ENCODE measurements at places on chromosomes 12 and 14.

- no peaks in the 10 kb centered on the region for H3K27me3 ChIP-seq
- no peak for DNase-seq
- H3K27ac ChIP-seq = no peak overlapping the region
- no peaks in the 10 kb centered on the region for H3K4me1 ChIP-seq
- H3K36me3 ChIP-seq = no peaks in the 10 kb centered on the region
Observed at GRCh38 chr12:43238281-43238680, 313.7 kb downstream of the ADAMTS20 start.

GRCh38 chr12:82857276-82857675 is 170.6 kb downstream of the TMTC2 start:
- H3K27ac ChIP-seq = no peak overlapping the region
- no peak for DNase-seq
- H3K36me3 ChIP-seq = no peaks in the 10 kb centered on the region
- peaks cover 10% of the 10 kb centered on the region for H3K4me1 ChIP-seq
- no peaks in the 10 kb centered on the region for H3K27me3 ChIP-seq

DNA sequence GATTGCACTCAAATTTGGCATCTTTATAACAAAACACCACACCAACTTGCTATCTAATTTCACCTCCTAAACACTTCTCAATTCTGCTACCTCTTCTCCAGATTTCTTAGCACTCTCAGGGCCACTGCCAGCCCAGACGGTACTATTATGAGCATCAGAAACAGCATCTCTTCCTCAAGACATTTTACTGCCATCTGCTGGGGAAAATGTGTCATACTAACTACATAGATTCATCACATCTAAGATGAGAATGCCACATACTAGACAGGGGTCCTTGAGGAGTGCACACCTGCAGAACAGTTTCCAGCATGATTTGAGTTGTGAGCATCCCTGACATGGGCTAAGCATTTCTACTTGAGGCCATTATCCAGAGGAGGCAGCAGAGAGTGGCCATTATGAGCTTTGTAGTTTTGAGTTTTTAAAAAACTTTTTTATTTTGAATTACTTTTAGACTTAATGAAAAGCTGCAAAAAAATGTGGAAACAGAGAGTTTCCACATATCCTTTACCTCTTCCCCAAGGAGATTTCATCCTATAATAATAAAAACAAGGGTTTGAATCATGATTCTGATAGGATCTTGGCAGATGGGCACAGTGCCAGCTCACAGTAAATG is 15.1 kb upstream of the GRIP1 start:
- peak; percentile 52 for DNase-seq
- peaks cover 20% of the 10 kb centered on the region for H3K27me3 ChIP-seq
- H3K27ac ChIP-seq = no peak overlapping the region
- H3K36me3 ChIP-seq = no peaks in the 10 kb centered on the region
- no peaks in the 10 kb centered on the region for H3K4me1 ChIP-seq

GRCh38 chr14:69183735-69184134 is 7.6 kb upstream of the EXD2 start:
- no peaks in the 10 kb centered on the region for H3K36me3 ChIP-seq
- H3K27me3 ChIP-seq = no peaks in the 10 kb centered on the region
- H3K4me1 ChIP-seq = no peaks in the 10 kb centered on the region
- DNase-seq = no peak

GRCh38 chr14:68786491-68787091 is 6.3 kb downstream of the ZFP36L1 start:
- H3K4me3 ChIP-seq = no peak overlapping the region
- peaks cover 99% of the 10 kb centered on the region for H3K4me1 ChIP-seq
- peaks cover 37% of the 10 kb centered on the region for H3K36me3 ChIP-seq

GRCh38 chr12:128019996-128020544 is 246.9 kb upstream of the TMEM132C start:
- DNase-seq = no peak
- no peaks in the 10 kb centered on the region for H3K27me3 ChIP-seq
- no peak overlapping the region for H3K4me3 ChIP-seq
- no peaks in the 10 kb centered on the region for H3K4me1 ChIP-seq
- no peak overlapping the region for H3K27ac ChIP-seq

DNA sequence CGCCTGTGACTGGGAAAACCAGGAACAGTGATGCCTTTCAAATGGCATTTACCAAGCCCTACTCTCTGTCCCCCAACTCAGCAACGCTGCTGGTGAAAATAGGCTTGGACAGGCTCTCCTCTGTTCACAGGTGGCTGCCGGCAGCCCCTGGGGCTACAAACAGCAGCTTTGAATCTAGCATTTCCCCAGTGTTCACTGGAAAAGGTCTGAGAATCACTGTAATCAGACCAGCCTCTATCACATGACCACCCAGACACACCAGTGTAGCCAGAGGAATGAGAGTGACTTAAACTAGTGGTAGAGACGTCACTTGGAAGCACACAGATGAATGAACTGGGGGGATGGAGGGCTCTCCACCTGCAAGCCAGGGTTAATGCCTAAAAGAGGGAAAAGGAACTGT is 151.8 kb downstream of the FOXN3 start:
- H3K27me3 ChIP-seq = no peaks in the 10 kb centered on the region
- H3K4me3 ChIP-seq = no peak overlapping the region
- H3K27ac ChIP-seq = no peak overlapping the region

Measured in HCT116 (cell line).